ENCODE measurements at places on chromosomes 7 and 10.

DNA sequence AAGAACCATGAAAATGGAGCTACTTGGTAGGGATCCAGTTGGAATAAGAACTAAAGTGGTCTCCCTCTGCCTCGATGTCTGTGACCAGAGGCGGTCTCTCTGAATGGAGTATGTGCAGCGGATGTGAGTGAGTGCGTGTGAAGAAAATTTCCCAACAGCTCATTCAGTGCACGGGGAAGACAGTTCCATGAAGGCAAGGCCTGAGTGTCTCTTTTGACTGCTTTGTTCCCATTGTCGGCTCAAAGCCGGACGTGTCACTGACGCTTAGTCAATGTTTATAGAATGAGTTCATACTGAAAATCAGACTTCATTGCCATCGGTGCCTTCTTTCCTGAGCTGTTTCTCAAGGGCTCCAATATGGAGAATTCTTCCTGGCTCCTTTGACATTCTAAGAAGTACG lies 55.3 kb upstream of the GRB10 start:
- DNase-seq, result no peak

GRCh38 chr7:122269241-122269640 lies 35.3 kb downstream of the FEZF1 start:
- no peak for DNase-seq

GRCh38 chr7:107643938-107644308 lies 16.7 kb upstream of the SLC26A4 start:
- DNase-seq, result no peak

DNA sequence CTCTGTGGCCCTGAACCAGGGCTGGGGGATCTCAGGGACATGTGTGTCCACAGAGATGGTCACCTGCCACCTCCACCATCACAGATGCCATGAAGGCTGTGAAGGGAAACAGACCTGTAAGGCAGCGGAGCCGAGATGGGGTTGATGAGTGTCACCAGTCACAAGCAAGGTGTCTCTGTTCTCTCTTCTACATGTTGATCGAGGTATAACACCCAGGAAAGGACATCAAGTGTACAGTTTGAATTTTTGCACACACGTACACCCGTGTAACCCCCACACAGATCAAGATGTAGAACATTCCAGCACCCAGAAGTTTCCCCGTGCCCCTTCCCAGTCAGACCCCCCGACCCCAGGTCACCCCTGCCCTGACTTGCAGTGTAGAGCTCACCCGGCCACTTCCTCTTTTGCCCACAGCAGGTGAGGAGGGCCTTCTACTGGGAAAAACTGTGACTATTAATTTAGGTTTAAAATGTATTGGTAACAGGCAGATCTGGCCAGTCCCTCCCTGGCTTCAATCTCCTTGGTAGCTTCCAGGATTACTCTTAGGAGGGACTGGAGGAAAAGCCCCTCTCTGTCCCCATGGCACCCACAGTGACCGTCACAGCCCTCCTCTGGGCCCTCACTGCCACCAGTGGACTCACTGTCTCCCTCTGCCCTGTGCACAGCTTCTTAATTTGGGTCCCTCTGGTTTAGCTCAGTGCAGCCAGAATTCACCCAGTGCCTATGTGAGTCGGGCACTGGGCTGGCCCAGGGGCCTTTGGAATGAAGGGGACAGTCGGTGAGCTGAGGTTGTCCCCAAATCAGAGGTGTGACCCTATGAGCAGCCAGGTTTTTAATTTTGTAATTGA lies 108.2 kb downstream of the LHPP start:
- no peak for DNase-seq

DNA sequence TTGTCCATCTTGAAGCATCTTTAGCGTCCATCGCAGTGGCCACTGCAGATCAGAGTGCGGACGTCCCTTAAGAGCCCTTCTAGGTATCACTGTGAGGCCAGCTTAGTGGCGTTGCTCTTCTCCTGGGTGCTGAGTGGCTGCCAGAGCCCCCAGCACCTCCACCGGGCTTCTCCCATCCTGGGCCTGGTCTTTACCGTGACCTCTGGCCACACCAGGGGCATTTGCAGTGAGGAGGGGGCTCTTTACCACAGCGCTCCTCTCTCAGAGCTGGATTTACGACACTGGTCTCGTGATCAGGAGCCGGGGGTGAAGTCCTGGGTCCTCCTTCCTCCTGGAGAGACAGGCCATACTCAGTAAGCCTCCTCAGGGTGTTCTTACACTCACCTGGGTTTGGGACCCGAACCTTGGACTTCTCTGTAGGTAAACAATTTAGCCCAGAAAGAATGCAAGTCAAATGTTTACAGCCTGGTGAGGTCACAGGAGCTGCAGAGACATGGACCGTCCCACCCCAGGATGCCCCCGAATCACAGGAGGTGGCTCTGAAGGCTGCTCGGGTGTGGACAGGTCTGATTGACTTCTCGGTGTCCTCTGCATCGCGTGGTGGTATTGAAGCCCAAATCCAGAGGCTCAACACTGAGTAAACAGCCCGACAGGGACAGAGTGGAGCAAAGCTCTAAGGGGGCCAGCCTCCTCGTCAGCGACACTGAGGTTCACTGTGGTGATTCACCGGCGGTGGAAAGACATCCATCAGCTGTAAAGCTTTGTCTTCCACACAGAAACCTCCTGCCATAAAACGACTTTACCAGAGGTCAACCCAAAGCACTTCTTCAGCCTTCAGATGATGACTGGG lies 33.0 kb downstream of the JAKMIP3 start:
- no peak for DNase-seq

DNA sequence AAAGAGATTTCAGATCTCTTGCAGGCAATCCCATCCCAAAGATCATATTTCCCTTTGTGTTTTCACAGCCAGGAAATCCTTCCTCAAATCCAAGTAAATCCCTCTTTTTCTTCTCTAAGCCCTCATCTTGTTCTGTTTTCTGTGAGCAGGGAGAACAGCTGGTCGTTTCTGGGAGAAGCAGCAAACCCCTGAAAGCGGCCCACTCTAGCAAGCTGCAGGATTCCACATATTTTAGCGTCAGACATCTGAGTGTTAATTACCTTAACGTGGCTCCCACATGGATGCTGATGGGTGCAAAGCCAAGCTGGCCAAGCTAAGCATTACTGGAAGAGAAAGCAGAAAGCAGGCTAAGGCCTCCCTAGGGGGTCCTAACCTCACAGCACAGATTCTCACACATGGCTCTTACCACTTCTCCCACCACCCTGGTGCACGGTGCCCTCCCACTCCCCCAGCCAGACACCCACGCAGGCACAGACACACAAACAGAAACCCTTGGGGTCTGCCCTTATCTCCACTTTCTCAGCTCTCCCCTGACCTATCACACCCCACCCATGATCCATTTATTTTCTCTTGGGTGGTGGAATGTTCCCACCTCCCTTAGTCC lies 551.0 kb upstream of the AUTS2 start:
- no peak for DNase-seq

DNA sequence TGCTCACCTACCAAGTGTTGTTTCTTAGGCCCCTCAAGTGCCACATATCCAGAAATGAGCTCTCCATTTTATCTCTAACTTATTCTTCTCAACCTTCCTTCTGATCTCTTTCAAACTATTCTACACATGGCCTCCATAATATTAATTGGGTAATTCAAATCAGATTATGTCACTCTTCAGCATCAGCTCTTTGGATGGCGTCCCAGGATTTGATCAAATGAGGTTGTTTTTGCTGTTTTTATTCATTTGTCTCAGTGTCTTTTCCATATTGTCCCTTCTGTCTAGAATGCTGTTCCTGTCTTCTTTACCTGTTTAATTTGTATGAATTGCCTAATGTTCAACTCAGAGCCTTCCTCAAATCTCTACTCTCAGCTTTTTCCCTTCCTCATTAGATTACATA lies 234.6 kb upstream of the CXCL12 start:
- DNase-seq, result no peak
